Activated CD4-positive, alpha-beta T cell treated with anti-CD3 and anti-CD28 coated beads, Interleukin-2, amount 50 U/mL, for 4 hours (primary cell): ENCODE measurements at places on chromosomes 7 and 10.

DNA sequence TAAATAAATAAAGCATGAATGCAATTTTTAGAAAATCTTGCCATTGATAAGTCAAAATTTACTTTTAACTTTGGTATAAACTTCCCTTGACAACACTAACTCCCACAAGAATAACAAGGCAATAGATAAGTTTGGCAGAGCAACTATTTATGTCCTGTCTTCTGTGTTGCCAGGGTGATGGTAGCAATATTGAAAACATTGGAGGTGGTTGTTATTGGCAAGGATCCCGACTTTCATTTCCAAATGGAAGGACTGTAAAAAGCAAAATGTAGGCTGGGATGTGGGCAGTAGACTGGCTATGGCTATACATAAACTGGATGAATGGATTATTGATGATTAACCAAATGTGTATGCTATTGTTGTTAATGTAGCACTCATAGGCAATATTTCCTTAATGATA, 134.9 kb upstream of the CACNA2D1 start:
- DNase-seq, result no peak

- no peak for DNase-seq
Measured at GRCh38 chr10:83427101-83427500, 712.2 kb upstream of the GHITM start.

DNA sequence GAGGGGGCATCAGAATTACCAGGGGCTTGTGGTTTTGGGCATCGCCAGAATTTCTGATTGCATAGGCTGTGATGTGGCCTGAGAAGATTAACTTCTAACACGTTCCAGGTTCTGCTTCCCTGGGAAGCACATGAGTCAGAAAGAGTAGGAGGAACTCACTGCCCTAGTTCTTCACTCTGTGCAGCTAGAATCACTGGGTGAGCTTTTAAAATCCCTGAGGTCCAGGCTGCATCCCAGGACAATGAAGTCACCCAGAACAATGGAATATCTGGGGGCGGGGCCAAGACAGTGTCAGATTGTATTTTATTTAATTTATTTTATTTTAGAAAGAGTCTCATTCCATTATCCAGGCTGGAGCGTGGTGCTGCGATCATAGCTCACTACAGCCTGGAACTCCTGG, 636.5 kb downstream of the CALN1 start:
- no peak for DNase-seq

GRCh38 chr7:127807340-127807739, 155.3 kb downstream of the SND1 start:
- DNase-seq, result no peak

DNA sequence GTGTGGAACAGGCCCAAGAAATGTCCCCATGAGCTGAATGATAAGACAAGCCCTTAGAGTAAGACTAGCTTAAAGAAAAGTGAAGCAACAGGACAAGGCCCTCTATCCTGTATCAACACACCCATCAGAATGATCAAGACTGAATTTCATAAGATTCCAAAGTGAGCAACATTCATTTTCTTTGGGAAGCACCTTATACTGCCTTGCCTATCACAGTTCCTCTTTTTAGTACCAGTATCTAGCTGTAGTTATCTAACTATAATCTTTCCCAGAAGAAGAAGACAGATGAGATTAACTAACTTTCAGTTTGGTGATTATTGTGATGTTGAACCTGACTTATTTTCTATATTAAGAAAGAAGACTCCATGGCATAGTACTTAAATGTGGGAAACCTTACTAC, 391.2 kb downstream of the PHTF2 start:
- no peak for DNase-seq

GRCh38 chr7:388961-389701, 99.2 kb downstream of the FOXL3 start:
- DNase-seq, result no peak

GRCh38 chr7:151400626-151401315, 9.1 kb downstream of the WDR86 start:
- no peak for DNase-seq

- DNase-seq, result peak; percentile 66
Measured at GRCh38 chr7:143299840-143300239, 11.7 kb downstream of the CASP2 start.

GRCh38 chr7:70193514-70193913, 595.2 kb downstream of the AUTS2 start:
- DNase-seq, result no peak

- DNase-seq, result no peak
Measured at GRCh38 chr7:138958391-138958956, 22.7 kb downstream of the KIAA1549 start.

GRCh38 chr7:98866351-98866750, 3.5 kb downstream of the TMEM130 start:
- DNase-seq, result no peak

GRCh38 chr7:4763091-4763793, 12.2 kb upstream of the AP5Z1 start:
- DNase-seq, result no peak

GRCh38 chr10:71285180-71285545, 33.9 kb upstream of the SLC29A3 start:
- DNase-seq, result peak; percentile 7

- peak; percentile 25 for DNase-seq
Measured at GRCh38 chr7:67371429-67372305, 375.0 kb downstream of the TYW1 start.

GRCh38 chr7:134767520-134768168, 11.8 kb upstream of the CALD1 start:
- no peak for DNase-seq

- DNase-seq, result no peak
Measured at GRCh38 chr10:70722820-70723424, 50.6 kb downstream of the ADAMTS14 start.

DNA sequence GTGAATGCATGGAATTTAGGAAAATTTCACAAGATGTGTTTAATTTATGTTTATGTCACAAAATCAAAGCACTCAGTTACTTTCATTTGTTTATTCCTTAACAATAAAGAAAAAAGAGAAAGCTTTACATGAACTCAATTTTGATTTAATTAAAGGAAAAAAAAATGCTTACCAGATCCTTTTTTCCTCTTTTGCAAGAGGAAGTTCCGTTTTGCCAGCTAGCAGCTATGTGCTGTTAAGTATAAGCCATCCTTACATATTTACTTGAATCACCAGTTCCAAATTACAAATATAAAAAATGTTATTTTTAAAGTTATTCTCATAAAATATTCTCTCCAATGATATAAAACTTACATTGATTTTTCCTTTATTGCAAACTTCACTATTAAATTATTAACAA, 12.7 kb downstream of the MRC1 start:
- no peak for DNase-seq

DNA sequence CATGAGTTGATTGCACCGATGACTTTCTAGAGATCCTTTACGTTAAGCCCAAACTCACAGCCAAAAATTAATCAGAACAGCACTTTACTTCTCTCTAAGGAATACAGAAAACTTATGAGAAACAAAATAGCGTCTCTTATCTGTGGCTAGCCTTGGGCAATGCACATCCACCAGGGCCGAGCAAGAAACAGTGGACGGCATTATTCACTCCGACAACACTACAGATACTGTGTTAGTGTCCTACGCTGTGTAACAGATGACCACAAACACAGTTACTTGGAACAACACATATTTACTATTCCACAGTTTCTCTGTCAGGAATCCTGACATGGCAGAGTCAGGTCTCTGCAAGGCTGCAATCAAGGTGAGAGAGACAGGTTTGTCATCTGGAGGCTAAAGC, 598.3 kb upstream of the ADARB2 start:
- no peak for DNase-seq

GRCh38 chr7:112150823-112151641, 55.2 kb downstream of the DOCK4 start:
- no peak for DNase-seq

DNA sequence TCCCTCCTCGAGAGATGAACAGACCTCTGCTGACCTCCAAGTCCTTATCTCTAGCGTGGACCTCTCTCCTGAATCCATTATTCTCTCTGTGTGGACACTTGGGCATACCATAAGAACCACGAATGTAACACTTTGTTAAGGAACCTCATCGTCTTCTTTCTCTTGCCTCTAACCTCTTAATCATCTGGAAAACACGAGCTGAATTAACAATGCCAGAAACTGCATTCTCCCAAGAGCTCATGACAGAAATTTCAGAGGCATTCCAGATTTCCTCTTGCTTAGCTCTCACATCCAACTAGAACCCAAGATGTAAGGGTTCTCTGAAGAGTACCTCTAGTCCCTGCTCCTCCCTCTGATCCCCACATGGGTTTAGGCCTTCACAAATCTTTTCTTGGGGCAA, 101.5 kb downstream of the TRIL start:
- no peak for DNase-seq

DNA sequence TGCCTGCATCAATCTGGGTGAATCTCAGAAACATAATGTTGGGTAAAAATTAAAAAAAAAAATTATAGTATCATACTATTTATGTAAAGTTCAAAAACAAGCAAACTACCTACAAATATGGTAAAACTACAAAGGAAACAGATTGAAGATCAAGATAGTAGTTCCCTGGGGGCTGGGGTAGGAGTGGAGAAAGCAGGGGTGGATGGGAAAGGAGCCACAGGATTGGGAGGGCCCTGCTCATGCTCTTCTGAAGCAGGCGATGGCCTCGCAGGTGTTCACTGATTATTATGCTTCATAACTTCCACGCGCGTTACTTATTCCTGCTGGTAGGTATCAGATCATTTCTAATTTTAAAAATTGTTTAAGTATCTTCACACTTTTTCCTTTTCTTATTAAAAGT, 96.0 kb upstream of the GATA3 start:
- no peak for DNase-seq

DNA sequence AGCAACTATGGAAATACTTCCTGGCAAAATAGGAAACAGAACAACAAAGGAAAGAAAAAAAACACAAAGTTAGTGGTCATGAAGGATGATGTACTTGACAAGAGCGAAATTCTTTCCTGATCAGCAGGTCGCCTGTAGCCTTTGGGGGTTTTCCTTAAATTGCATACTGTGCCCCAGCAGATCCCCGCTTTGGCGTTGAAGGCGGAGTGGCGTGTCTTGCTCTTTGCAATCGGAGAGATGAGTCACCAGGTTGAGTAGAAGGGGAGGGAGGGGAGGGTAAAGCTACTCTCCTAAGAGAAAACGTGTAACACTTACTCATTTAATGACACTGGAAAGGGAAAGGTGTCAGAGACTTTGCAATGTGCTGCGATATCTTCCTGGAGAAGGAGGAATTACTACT, 587.2 kb downstream of the SORCS1 start:
- DNase-seq, result no peak

GRCh38 chr10:132163278-132163765, 23.4 kb upstream of the DPYSL4 start:
- no peak for DNase-seq

DNA sequence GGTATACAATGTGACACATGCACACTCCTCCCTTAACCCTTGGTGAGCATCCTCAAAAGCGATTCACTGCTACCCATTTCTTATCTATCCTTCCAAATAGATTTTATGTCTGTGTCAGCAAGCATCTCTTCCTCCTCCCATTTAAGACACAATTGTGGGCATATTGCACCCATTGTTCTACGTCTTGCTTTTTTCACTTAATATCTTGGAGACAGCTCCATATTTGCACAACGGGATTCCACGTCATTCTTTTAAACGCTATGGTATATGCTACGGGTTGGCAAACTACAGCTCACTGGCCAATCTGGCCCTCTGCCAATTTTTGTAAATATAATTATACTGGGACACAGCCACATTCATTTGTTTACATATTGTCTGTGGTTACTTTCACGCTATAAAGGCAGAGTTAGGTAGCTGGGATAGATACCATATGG, 88.6 kb downstream of the RNF216 start:
- DNase-seq, result no peak

DNA sequence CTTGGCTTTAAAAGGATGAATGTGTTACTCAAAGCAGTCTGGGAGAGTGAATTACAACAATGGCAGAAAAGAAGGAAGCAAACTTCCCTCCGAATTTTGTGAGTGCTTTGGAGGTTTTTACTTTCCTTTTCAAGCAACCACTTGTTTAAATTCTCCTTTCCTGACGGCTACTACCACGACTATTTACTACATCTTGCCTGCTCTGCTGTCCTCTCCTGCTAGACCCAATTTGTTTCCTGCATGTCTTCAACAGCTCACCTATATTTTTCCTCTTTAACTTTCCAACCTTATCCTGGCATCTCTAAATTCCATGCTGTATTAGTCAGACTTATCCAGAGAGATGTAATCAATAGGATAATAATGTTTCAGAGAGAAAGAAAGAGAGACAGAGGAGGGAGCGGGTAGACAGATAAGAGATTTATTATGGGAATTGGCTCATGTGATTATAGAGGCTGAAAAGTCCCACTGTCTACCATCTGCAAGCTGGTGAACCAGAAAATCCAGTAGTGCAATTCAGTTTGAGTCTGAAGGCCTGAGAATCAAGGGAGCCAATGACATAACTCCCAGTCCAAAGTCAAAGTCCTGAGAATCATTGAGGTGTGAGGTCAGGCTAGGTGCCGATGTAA, 42.8 kb upstream of the SLC13A1 start:
- DNase-seq, result no peak

GRCh38 chr10:60834401-60834800, 56.1 kb downstream of the CDK1 start:
- DNase-seq, result no peak

DNA sequence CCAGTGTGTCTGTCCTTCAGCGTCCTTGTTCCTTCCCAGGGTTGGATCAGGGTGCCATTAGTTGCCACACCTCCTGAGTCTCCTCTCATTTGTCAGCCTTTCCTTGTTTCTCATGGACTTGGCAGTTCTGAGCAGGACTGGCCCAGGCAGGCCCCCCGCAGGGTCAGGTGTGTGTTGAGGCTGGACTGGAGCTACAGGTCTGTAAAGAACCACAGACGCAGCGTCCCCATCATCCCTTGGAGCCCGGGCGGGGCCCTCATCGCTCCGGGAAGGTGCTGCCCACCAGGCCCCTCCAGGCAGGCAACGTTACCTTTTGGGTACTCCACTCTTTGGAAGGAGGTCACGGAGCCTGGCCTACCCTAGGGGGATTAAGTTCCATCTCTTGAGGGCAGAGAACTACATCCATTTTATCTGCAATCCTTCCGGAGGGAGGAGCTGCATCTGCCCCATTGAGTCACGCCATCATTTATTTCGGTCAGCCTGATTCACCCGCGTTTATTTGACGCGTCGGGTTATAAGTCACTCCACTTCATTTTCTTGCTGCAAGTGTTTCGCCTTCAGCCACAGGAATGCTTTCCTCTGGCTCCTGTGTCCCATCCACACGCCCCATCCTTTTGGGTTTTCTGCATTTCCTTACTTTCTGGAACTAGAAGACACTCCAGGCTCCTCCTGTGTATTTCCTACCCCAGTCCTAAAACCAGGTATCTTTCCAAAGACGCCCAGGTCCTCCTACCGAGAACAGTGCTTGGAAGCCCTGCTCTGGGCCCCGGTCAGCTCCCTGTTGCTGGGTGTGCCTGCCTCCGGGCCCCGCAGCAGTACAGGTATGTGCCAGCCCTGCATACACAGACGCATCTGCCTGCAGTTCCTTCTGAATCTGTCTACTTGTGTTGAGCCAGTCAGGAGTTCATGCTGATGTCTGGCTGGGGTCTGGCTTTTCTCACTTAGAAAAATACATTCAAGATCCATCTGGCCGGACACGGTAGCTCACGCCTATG, 141.9 kb downstream of the MAD1L1 start:
- DNase-seq, result no peak

- DNase-seq, result no peak
Measured at GRCh38 chr7:44681645-44682044, 67.0 kb upstream of the ZMIZ2 start.
